ENCODE measurements at places on chromosomes 12 and 14. TPM values are rescaled to one million over a fixed set of nuclear protein-coding genes. Genes with fewer than 3 reads are reported as not detected.

ZNF84 gene
- total RNA-seq, result 12.2 TPM

TGM1 gene
- 0.74 TPM for total RNA-seq

AMN gene
- 0.21 TPM for total RNA-seq

PROX2 gene
- total RNA-seq, result not detected

TAS2R42 gene
- not detected for total RNA-seq

FAM90A1 gene
- 0.10 TPM for total RNA-seq

PLEKHD1 gene
- not detected for total RNA-seq

C1QL4 gene
- 6.4 TPM for total RNA-seq

CELA1 gene
- total RNA-seq, result not detected

EML5 gene
- 0.45 TPM for total RNA-seq

SELPLG gene
- 0.87 TPM for total RNA-seq

CFAP54 gene
- 1.6 TPM for total RNA-seq

AMIGO2 gene
- total RNA-seq, result 106 TPM

POU6F1 gene
- 2.4 TPM for total RNA-seq

KRT78 gene
- total RNA-seq, result not detected

CD27 gene
- not detected for total RNA-seq

BMP4 gene
- total RNA-seq, result 2.2 TPM

TDG gene
- total RNA-seq, result 33.2 TPM

KRT8 gene
- total RNA-seq, result 4,320 TPM

DPF3 gene
- total RNA-seq, result 0.22 TPM

SAV1 gene
- total RNA-seq, result 30.9 TPM

KCNMB4 gene
- 0.20 TPM for total RNA-seq

Measured in A549 treated with ZK216348 at 1 μM for 4 hours (cell line).